SK-N-SH treated with all-trans-retinoic acid at 6 μM for 48 hours (cell line): ENCODE measurements at places on chromosomes 3 and 15.

GRCh38 chr3:98733053-98733811, 29.9 kb upstream of the ST3GAL6 start:
- peak; percentile 59 for ATAC-seq

GRCh38 chr3:49500732-49501609, 30.9 kb downstream of the DAG1 start:
- peak; percentile 95 for ATAC-seq

GRCh38 chr3:30227571-30228301, 378.7 kb upstream of the TGFBR2 start:
- peak; percentile 78 for ATAC-seq

- ATAC-seq = no peak
These were observed 605.8 kb upstream of the NAALADL2 start for GRCh38 chr3:174253196-174253823.

- peak; percentile 84 for ATAC-seq
These were observed 379.0 kb upstream of the TPRG1 start for GRCh38 chr3:188792793-188793192.
